ENCODE measurements at places on chromosomes 6 and 20.

GRCh38 chr6:109720311-109720710 is 29.2 kb downstream of the FIG4 start:
- DNase-seq = no peak

GRCh38 chr6:153092082-153093013 is 38.7 kb downstream of the RGS17 start:
- DNase-seq = peak; percentile 81

DNA sequence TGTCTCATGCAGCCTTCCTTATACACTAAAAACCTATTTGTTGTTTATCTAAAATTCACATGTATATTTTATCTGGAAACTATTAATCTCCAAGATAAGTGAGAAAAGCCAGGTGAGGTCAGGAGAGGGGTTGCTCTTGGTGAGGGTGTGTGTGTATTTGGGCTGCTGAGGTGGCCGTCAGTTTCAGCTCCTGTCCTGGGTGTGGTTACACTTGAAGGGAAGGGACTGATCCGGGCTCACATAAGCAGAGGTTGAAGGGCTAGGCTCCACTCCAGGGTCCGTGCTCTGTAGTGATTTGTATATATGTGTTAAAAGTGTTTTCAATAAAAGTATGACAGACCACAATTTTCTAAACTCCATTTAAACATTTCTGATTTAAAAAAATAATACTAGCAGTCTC is 13.5 kb upstream of the SNAI1 start:
- DNase-seq = no peak

DNA sequence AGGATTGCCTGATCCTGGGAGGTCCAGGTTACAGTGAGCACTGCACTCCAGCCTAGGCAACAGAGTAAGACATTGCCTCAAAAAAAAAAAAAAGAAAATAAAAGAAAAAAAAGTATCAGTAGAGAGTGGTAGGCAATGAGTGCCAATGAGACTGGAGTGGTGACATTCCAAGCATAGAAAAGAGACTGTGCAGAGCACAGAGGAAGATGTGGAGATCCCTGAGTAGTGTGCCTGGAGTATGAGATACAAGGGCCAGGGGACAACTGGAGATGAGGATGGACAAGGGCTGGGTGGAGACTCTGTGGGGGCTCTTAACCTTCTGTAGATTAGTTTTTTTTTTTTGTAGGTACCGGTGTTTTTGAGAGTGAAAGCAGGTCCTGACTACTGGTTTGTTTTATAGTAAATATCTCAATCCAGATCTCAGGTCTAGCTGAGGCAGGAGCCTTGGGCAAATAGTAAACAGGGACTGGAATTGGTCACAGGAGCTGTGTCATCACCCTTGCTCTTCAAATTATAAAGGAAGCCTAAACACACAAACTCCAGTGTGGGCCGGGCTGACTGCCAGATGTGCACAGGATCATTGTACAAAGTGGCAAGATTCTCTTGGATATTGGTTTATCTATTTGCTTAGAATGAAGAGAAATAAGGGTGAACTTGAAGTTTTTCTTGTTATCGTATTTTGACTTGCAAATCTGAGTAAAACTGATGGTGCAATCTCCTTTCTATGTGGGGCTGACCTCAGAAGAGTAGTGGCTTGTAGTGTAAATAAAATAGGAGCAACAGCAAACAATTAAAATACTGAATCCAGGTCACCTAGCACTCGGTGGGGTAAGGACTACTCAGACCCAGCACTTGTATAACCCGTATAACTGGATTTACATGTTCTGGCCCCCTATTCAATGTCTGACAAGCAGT is 144.9 kb downstream of the SOX4 start:
- DNase-seq = no peak

DNA sequence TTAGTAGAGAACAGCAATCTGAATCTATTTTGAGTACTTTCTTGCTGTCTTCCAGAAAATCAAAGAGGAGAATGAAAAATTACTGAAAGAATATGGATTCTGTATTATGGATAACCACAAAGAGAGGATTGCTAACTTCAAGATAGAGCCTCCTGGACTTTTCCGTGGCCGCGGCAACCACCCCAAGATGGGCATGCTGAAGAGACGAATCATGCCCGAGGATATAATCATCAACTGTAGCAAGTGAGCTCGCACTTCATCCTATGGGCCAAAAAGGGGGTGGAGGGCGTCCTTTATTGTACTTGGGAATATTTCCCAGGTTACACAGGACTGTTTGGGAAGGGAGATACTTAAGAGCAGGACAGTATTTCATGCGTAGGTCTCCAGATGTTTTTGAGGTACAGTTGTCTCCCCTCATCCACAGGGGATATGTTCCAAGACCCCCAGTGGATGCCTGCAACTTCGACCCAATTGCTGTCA is 37.3 kb upstream of the PLCG1 start:
- DNase-seq = no peak

- no peak for DNase-seq
Measured at GRCh38 chr6:112827793-112828192, 480.7 kb downstream of the RFPL4B start.

DNA sequence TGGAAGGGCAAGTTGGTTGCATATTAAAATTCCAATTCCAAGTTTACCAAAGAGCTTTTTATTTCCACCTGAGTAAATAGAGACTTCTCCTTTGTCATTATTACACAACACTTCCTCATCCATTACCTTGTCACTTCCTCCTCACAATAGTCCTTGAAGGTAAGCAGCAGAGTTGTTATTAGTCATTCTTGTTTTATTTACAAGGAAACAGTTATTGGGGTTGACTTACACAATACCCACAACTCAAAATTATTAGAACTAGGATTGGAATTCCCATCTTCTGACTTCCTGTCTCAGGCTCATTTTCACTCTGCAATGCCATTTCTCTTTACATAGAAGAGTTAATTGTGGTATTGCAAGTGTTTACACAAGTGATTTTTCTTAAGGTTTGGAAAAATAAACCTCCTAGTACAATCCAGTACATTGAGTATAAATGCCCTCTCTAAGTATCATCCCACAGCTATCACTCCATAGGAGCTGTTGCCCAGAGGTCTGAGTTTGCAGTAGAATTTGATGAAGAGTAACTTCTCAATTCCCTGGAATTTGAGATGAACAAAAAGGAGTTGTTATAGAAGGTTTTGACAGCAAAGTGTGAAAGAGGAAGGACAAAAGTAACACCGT is 28.9 kb upstream of the MTRF1L start:
- no peak for DNase-seq

DNA sequence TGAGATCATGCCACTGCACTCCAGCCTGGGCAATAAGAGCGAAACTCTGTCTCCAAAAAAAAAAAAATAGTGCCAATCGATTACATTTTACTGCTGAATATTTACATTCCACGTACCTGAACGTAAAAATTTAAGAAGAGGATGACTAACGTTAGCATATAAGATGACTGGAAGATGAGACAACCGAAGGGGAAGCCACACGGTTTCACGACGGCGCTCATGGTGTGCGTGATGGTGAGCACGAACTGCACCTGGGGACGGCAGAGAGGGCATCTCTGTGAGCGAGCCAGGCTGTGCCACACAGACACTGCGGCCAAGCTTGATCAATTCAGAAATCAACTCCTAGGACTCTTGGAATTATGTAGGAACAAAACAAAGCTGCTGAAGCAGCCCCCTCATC is 54.5 kb downstream of the ELOVL2 start:
- DNase-seq = no peak

GRCh38 chr20:31909253-31910070 is 39.0 kb downstream of the TTLL9 start:
- no peak for DNase-seq

- DNase-seq = no peak
Measured at GRCh38 chr6:107458672-107459282, 587 bp downstream of the PDSS2 start.

DNA sequence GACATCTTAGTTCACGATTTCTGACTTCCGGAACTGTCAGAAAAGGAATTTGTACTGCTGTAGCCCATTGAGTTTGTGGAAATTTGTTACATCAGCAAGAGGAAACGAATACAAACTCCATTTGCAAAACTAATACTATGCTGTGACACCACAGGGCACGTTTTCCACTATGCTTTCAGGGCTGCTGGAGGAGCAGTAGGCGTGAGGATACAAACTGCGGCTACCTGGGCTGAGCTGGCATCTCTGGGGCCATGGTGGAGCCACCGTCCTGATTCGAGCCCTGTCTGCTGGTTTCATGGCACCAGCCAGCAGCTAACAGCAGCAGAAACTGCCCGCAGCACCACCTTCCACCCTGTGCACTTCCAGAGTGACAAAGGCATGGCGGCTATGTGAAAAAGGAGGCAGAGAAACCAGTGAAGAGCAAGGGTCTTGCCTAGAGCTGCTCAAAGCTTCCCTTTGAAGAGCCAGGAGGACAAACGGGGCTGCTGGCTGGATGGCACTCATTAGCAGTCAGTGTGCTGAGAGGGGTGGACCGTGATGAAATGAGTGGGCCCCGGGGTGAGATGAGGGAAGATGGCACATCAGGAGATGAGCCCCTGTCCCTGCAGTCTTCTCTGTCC is 58.9 kb upstream of the STX16 start:
- DNase-seq = no peak

GRCh38 chr6:169702840-169703246 is 917 bp downstream of the C6orf120 start:
- no peak for DNase-seq

DNA sequence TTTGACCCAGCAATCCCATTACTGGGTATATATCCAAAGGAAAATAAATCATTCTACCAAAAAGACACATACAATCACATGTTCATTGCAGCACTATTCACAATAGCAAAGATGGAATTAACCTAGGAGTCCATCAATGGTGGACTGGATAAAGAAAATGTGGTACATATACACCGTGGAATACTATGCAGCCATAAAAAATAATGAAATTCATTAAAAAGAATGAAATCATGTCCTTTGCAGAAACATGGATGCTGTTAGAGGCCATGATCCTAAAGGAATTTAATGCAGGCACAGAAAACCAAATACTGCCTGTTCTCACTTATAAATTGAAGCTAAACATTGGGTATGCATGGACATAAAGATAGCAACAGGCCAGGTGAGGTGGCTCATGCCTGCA is 61.9 kb upstream of the BMP6 start:
- DNase-seq = no peak

- no peak for DNase-seq
Measured at GRCh38 chr6:2967936-2968335, 3.4 kb downstream of the SERPINB6 start.

DNA sequence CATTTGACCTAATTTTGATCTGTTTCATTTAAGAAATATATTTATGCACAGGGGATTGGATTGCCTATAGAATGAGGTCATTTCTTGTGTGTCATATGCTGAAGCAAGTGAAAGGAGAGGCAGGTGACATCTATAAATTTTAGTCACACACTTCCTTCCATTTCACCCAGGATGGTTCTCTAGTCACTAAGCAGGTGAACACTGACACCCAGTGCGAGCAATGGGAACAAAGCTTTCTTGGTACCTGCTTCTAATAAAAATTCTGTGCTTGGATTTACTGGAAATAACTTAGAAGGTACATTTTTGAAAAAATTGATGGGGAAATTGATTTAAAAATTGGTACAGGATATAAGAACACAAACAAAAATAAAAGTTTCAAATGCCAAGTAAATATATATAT is 66.9 kb upstream of the MC3R start:
- no peak for DNase-seq

DNA sequence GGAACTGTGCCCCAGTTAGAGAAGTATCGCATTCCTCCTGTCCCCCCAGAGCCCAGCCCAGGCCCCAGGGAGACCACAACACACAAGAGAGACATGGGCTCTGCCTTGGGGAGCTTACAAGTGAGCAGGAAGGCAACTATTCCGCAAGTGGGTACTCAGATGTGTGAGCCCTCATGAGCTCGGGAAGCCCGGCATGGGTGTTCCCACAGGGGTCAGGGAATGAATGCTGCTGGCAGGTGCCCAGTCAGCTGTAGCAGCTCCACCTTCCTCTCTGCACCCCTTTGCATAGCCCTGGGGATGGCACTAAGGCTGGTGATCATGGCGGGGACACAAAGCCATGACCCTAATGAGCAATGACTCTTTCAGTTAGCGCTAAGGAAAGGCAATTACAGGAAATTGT is 194.1 kb downstream of the SYNDIG1 start:
- no peak for DNase-seq

- DNase-seq = no peak
Measured at GRCh38 chr6:1957746-1958145, 287.7 kb downstream of the GMDS start.

GRCh38 chr20:22070610-22071058 is 365.2 kb downstream of the PAX1 start:
- DNase-seq = no peak

DNA sequence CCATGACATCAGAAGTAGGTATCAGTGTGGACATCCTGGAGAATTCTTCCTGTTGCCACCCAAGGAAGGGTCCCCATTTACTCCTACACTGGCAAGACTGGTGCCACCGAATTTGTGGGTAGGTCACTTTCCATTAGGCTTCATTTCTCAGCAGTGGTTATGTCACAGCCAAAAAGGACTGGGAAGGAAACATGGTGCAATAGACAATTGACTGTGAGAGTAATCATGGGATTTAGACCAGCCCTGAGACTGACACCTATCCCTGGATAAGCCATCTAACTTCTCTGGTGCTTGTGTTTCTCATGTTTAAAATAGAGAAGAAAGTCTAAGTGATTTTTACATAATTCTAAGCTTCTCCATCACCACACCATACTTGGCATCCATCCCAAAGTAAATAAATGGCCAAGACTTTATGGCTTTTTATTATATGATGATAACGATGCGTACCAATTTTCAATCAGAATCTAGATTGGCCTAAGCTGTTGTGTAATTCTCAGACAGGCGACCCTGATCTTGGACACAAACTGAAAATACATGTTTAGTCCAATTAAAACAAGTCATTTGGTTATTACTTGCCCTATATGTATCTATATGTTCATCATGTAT is 10.2 kb downstream of the SMPDL3A start:
- DNase-seq = no peak

DNA sequence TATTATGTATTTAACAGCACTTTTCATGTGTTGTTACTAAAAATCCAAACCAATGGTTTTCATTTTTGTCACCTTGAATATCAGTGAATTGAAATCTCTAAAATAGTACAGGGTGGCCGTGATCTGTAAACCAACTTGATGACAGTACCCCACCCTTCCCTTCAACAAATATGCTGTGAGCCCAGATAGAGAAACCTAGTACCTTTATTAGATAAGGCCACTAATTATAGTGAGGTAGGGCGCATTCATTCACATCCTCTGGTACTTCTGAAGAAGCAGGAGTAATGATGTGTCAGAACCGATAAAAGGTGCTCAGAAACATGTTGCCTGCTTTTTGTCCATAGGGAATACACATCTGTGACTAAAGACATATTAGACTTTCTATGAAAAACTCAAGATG is 409.5 kb downstream of the GJA1 start:
- no peak for DNase-seq

GRCh38 chr6:56343295-56343694 is 95.9 kb upstream of the COL21A1 start:
- DNase-seq = no peak

DNA sequence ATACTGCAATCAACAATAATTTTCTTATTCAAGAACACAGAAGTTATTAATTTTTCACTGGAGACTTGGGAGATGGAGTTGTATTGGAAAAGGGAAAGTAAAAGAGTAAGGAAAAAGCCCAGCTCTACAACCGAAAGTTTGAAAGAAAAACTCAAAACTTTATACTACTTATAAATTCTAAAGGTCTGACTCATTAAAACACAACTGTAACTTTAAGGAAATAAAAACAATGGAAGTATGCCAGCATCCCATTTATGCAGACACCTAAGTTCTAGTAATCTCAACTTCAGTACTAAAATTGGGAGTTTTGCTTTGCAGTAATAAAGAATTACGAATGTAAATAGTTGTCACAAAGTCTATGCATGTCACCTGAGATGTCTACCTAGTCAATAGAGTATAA is 80.6 kb downstream of the IRAK1BP1 start:
- DNase-seq = peak; percentile 37

- no peak for DNase-seq
Measured at GRCh38 chr6:166910601-166911000, 45.7 kb downstream of the RNASET2 start.
